Thymus (tissue), 14 donors: ENCODE measurements at places on chromosomes 11 and 22. TPM values are rescaled to one million over a fixed set of nuclear protein-coding genes. Genes with fewer than 3 reads are reported as not detected.

DNA sequence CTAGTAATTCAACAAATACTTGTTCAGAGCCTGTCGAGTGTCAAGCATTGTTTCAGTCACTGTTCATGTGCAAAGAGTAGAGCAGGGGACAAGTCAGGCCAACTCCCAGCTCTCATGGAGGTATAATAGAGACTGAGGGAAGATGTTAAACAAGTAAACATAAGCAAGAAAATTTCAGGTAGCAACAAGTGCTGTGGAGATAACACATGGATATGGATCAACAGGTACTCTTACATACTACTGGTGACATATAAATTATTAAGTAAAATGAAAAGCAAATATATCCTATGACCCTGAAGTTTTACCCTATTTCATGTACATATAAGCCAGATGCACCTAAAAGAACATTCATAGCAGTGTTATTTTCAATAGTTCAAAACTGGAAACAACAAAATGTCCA, 42.7 kb downstream of the SIK2 start:
- no peak overlapping the region for H3K27ac ChIP-seq
- DNase-seq, result no peak
- no peaks in the 10 kb centered on the region for H3K36me3 ChIP-seq
- H3K27me3 ChIP-seq, result no peaks in the 10 kb centered on the region

The ALDH3B2 gene
- 0.57 TPM for total RNA-seq

DNA sequence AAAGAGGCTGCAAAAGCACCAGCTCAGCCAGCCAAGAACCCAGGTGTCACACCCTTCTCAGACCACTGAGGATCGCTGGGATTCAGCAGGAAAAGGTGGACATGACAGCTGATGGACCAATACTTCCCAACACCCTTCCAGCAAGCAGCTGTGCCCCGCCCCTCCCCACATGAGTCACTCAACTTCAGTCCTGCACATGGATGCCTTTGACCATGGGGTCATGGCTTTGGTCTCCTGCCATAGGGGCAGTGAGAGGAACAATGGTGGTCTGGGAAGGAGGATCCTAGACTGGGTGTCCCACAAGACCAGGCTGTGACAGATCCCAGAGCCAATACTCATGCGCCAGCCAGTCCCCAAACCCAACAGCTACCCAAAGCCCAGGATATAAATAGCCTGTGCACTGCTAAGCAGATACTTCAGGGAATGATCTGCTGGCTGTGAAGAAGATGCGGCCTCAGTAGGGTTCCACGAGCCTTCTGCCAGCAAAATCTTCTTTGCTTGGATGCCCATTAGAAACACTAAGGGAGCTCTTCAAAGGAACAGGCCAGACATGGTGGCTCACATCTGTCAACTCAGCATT, 5.5 kb upstream of the RGL4 start:
- no peak for DNase-seq
- no peak overlapping the region for H3K27ac ChIP-seq
- peaks cover 19% of the 10 kb centered on the region for H3K4me1 ChIP-seq

- H3K27ac ChIP-seq, result no peak overlapping the region
- H3K4me3 ChIP-seq, result no peak overlapping the region
- no peaks in the 10 kb centered on the region for H3K4me1 ChIP-seq
These were observed 66.0 kb upstream of the LARGE1 start for GRCh38 chr22:33986167-33986771.

DNA sequence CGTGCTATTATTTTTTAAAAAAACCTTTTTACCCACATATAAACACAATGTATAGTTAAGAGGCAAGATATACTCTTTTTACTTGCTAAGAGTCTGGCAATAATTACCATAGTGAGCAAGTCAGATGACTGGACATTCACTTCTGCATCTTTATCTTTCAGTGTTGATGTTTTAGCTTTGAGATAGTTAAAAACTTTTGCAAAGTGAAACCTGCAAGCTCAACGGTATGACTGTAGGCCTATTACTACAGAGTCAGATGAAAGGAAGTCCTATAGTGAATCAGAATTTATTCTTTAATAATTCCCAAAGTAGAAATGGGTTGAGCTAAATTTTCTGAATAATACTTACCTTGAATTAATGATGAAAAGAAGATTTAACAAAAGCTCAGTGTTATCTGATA, 236.7 kb upstream of the CCDC90B start:
- H3K36me3 ChIP-seq, result no peaks in the 10 kb centered on the region
- no peaks in the 10 kb centered on the region for H3K27me3 ChIP-seq
- no peaks in the 10 kb centered on the region for H3K4me1 ChIP-seq
- no peak overlapping the region for H3K27ac ChIP-seq
- DNase-seq, result no peak
- no peak overlapping the region for H3K4me3 ChIP-seq

GRCh38 chr11:4887591-4887990, 5.9 kb downstream of the OR51T1 start:
- H3K4me1 ChIP-seq, result no peaks in the 10 kb centered on the region
- no peaks in the 10 kb centered on the region for H3K36me3 ChIP-seq
- no peak overlapping the region for H3K4me3 ChIP-seq
- H3K27me3 ChIP-seq, result no peaks in the 10 kb centered on the region
- DNase-seq, result no peak
- H3K27ac ChIP-seq, result no peak overlapping the region

- H3K4me3 ChIP-seq, result peak within 1 kb of the TSS; percentile 66
- H3K27ac ChIP-seq, result peak within 1 kb of the TSS; percentile 77
- H3K4me1 ChIP-seq, result peaks cover 3% of the 10 kb centered on the region
- H3K36me3 ChIP-seq, result no peaks in the 10 kb centered on the region
- peak; percentile 83 for DNase-seq
- no peaks in the 10 kb centered on the region for H3K27me3 ChIP-seq
These were observed at the start of gene RRAS2 for GRCh38 chr11:14358729-14359439. RRAS2 (minus strand) TSS chr11:14359183; CDS start chr11:14358870, 313 bp downstream.
